ENCODE measurements at places on chromosomes 1 and 21. TPM values are rescaled to one million over a fixed set of nuclear protein-coding genes. Genes with fewer than 3 reads are reported as not detected.

GBP6 gene
- total RNA-seq = not detected

ANGPTL3 gene
- not detected for total RNA-seq

CLCA1 gene
- total RNA-seq = not detected

DNA sequence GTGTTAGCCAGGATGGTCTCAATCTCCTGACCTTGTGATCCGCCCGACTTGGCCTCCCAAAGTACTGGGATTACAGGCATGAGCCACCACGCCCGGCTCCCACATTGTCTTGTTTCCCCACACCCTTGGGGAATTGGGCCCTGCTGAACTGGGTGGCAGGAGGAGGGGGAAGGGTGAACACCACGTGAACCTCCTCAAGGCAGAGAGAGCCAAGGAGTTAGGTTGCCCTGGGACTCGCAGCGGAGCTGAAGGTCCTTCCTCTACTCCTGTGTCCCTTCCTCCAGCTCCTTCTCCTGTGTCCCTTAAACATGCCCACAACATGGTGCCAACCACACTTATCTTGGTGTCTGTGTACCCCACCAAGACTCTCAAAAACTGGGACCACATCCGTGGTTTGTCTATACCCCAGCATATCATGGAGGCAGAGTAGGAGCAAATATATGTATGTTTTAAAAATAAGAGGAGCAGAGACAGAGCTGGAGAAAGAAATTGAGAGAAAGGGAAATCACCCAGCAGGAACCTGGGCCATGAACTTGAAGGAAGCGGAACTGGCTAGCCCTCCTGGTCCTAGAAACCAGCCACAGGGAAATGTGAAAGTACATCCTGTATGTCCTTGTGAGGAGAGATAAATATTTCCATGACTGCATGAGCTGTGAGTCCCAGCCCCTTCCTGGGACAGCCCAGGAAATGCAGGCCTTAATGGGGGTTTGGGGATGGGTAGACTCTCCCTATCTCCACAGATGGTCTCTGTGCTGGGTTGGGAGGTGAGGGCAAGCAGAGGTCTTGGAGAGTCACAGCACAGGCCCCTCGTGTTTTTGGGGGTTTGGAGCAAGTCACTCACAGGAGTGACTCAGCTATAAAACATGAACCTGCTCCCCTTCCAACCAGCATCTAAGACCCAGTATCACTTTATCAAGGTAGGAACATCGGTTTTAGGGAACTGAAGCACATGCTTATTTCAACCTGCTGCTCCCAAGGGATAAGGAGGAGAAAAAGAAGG, 9.4 kb upstream of the TAL1 start:
- DNase-seq = no peak

DNA sequence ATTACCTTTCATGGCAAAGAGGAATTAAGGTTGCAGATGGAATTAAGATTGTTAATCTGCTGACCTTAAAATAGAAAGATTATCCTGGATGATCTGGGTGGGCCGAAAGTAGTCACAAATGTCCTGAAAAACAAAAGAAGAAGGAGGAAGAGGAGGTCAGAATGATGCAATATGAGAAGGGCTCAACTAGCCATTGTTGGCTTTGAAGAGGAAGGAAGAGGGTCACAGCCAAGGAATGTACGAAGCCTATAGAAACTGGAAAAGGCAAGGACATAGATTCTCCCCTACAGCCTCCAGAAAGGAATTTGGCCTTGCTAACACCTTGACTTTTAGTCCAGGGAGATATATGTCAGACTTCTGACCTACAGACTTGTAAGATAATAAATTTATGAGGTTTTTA, 39.4 kb upstream of the FMOD start:
- DNase-seq = no peak

DNA sequence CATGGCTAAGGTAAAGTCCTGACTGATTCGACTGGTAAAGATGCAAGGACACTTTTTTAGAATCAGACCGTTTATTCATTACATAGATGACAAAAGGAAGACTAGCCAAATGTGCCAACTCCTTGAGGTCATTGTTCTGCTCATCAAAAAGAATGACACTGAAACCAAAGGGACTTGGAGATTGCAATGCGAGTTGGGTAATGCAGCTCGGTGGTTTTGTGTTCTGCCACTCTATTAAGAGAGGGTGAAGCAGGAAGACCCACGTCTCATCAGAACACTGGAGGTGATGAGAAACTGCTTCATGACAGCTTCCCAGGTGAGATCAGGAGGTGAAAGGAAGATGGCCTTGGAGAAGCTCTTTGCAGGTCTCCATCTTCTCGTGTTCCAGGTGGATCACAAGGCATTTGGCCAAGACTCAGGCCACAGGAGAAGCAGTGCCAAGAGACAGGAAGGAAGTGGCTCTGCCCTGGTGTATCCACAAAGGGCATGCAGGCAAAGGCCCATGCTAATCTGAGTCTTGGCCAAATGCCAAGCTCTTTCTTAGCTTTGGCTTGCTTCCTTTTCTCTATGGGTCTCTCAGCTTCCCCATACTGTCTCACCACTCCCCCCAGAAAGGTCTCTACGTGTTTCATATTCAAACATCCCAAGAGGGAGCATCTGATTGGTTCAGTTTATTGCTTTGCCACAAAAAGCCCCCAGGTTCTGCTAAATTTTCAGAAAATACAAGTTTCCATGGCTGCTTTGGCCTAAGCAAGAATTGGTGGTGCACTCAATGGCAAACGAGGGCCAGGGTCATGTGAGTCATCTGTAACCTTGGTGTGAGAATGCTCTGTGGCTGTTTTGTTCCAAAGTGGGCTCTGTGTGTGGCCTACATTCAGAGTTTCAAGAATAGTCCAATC, 5.7 kb upstream of the CCT8 start:
- DNase-seq = no peak

DNA sequence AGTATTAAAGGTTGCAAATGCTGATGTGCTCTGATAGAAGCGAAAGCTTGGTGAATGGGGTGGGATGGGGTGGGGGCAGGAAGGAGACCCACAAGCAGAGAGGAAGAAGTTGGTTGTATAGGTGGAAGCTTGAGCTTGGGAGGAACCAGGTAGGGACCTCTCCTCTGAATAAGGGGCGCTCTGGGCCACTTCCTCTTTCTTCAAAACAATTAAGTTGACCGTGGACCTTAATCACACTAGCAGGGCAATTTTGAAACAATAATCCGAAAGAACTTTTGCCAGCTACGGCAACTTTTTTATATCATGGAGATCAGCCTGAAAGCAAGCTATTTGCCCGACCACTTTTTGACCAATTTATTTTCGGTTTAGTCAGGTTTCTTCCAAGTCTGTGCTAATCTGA, 1.9 kb upstream of the DYRK1A start:
- no peak for DNase-seq

GRCh38 chr1:199122532-199123311, 483.9 kb downstream of the PTPRC start:
- DNase-seq = no peak
